ENCODE measurements at places on chromosomes 6 and 20.
A peak's percentile ranks its signal among the peaks of the same experiment; 100 is the strongest.

GRCh38 chr6:140671926-140672325, 1297.5 kb upstream of the CITED2 start:
- DNase-seq: no peak

DNA sequence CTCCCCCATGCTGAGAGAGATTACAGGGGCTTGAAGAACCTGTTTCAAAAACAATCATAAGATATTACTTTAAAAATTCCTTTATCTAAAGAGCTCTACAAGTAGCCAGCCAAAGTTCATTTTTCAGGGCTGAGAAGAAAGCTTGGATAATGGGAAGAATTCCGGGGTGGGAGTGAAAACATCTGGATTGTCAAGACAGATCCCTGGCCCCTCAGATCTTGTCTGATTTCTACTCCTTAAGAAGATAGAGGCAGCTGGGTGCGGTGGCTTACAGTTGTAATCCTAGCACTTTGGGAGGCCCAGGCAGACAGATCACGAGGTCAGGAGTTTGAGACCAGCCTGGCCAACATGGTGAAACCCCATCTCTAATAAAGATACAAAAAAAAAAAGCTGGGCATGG, 24.8 kb downstream of the TRMT6 start:
- DNase-seq: no peak

DNA sequence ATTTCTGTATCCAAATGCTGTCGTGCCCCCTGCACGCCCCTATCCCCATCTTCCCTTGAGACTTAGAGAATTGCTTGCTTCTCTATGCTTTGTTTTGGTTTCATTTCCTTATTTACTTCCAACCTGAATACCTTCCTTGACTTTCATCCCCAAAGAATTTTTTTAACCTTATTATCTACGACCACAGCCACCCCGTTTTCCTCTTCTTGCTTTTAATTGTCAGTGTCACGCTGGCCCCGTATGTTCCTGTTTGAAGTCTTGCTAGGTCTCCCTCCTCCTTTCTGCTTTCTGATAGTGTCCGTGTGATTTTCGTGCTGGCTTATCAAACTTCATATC, 40.1 kb downstream of the RNF217 start:
- DNase-seq: peak; percentile 7

GRCh38 chr6:43593938-43594337, 18.0 kb downstream of the POLH start:
- no peak for DNase-seq

GRCh38 chr6:81897793-81898192, 145.3 kb upstream of the TENT5A start:
- DNase-seq: no peak

DNA sequence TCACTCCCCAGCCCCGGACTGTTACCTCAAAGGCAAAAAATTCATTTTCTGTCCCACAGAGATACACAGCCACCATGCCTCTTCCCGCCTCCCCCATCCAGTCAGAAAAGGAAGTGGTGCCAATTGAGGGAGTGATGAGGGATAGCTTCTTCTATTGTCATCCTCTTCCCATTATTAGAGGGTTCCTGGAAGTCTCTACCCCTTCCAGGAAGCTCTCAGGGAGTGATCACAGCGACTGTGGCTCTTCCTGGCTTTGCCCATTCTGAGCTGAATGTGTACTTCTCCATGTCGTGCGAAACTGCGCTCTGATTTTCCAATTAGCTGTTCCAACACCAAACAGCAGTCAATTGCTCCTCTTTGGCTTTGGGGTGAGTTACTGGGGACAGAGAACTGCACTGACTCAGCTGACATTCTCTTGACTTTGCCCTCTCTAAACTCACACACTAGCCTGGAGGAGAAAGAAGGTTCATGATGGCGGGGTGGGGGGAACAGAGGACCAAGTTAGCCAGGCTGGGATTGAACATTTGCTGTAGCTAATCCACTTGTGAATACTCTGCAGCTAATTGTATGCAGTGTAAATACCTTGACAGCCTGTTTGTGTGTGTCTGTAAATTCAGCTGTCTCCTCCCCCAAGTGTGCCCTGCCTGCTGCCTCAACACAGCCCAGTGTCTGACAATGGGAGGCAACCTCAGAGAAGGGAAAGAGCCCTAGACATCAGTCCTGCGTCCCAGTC, 2.4 kb upstream of the MDGA1 start:
- no peak for DNase-seq

DNA sequence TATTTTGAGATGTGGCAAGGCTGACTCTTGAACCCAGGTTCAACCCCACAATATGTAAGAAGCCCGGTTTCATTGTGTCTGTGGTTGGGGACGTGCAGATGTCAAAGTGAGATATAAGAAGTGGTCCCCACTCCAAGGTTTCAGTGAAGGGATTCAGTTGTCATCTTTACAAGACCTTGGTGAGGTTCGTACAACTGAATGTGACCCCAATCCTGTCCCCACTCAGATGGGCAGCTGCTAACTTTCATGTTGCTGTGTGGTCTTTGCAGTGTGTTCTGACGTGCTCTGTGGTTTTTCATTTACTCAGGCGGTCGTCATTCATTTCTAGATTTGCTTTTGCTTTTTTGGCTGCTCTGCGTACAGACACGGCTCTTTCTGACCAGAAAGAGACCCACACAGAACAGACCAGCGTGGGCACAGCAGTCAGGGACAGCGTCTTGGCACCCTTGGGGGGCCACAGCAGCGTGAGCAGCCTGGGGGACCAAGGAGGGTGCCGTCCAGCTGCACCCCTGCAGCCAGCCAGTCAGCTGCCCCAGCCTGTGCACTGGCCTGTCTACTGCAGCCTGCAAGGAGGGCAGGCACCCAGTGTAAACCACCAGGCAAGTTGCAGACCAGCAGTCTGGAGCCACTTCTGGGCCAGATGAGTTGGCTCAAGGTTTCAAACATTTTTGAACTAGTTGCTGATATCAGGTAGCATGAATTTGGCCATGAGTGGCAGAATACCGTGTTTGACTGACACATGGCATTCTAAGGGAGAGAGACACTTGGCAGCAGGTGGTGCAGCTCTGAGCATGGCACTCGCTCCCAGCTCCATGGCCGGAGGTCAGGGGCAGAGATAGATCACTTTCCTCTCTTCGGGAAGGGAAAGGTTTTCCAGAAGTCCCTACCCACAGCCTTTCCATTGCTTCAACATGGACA, 49.4 kb upstream of the IRF4 start:
- DNase-seq: no peak

DNA sequence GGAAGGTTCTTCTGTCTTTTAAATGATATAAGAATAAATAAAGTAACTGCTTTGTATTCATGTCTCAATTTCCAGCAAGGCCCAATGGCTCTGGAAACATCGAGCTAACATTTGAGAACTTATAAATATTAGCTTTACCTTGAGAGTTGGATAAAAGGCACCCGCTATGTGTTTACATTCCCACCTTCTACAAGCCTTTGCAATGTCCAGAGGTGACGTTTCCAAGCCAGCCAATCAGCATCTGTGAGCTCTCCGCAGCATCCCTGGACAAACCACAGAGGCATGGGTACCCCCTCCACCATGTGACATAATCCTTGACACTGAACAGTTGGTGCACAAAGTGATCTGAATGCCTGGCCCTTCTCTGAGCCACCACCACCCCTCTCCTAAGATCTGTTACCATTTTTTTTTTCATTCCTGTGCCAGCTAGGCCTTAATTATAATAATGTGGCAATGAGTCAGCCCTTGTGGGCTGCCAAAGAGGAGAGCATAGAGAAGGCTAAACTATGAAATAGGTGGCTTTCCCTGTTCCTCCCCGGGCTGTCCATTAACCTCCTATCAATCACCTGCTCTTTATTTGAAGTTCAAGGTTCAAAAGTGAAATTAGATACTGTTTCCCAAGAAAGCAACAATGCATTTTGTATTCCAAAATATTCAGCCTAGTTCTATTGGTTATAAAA, 4.1 kb downstream of the CBLN4 start:
- no peak for DNase-seq

DNA sequence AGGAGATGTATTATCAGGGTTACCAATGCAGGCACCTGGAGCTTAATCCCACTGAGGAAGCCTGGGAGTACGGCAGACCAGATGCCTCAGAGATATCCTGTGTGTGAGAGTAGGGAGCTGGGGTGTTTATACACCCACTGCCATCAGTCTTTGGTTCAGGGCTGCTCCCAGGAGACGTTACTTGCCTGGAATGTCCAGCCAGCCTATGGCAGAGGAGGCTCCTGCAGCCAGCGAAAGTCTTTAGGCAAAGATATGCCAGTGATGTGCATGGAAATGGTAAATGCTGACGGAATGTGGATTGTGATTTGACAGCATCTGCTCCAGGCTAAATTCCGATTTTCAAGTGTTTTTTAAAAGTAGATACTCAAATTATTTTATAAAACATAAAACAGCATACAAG, 282.0 kb downstream of the BTBD3 start:
- DNase-seq: no peak

DNA sequence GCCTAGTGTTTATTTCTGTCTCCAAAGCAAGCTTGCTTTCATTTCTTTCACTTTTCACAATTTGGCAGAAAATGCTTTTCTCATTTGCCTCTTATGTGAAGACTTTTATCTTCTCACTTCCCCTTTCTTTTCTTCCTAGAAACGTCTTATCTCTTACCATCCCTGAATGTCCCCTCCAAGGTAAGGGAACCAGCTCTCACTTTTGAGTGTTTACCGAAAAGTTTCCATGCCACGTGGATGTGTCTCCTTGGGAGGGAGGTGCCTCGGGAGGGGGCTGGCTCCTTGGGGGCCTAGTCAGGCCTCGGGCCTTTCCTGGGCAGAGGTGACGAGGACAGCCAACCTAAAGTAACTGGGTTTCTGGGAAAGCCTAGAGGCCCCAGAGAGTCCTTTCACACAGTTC, 127.4 kb downstream of the CD24 start:
- no peak for DNase-seq

- DNase-seq: no peak
These were observed 15.0 kb upstream of the MARCKS start for GRCh38 chr6:113842165-113842564.

DNA sequence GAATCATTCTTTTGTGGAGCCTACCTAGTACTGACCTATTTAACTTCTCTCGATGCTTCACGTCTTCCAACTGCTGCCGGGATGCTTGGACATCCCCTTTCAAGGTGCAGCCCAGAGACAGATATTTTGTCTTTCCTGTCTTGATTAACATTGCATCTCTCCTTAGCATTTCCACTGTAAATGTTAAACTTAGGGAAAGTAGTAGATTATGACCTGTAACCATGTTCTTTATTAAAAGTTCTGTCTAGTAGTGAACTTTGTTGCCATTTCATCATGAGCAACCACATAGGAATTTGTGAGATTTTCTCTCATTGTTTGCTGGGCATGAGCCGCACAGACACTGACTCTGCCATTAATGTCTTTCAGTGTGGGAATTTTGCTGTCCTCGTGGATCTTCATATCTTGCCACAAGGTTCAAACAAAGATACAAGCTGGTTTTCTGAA, 117.9 kb downstream of the JAG1 start:
- no peak for DNase-seq

DNA sequence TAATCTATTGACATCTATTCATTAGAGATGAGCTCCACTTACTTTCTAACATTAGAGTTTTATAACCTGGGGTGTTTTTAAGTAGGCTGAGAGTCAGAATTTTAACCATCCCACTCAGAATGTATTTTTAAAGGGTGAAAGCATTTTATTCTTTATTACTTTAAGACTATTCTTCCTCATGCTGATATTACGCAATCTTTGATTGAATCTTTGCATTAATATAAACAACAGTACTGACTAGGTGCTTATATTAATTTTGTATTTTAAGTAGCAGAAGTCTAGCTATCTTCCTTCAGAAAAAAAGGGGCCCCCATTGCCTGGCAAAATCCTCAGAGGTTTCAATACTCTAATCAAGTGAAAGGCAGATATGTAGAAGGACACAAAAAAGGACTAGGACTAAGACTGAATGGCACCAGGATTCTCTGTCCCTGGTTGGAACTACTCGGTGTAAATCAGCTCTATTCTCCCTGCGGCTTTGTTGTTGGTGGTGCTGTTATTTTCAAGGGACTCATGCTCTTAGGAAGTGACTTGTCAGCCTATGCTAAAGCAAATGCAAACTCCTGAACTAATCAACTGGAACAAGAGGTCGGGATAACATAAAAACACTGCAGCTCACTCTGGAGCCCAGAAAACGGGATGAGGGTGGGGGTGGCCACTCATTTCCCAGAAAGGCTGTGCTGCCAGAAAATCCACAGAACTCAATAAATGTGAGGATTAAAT, 1324.4 kb downstream of the GRIK2 start:
- no peak for DNase-seq

GRCh38 chr6:28269492-28269891, 2.5 kb downstream of the ZSCAN26 start:
- DNase-seq: no peak

DNA sequence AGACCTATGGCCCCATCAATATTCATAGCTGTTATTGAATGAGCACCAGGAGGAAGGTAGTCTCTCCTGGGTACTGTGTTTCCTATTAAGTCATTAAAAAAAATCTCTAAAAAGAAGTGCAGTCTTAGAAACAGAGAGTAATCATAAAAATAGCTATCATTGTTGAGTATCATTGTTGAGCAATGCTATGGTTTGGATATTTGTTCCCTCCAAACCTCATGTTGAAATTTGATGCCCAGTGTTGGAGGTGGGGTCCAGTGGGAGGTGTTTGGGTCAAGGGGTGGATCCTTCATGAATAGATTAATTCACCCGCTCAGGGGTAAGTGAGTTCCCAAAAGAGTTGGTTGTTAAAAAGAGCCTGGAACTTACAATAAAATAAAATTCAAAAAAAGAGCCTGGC, 88.1 kb upstream of the IYD start:
- no peak for DNase-seq

DNA sequence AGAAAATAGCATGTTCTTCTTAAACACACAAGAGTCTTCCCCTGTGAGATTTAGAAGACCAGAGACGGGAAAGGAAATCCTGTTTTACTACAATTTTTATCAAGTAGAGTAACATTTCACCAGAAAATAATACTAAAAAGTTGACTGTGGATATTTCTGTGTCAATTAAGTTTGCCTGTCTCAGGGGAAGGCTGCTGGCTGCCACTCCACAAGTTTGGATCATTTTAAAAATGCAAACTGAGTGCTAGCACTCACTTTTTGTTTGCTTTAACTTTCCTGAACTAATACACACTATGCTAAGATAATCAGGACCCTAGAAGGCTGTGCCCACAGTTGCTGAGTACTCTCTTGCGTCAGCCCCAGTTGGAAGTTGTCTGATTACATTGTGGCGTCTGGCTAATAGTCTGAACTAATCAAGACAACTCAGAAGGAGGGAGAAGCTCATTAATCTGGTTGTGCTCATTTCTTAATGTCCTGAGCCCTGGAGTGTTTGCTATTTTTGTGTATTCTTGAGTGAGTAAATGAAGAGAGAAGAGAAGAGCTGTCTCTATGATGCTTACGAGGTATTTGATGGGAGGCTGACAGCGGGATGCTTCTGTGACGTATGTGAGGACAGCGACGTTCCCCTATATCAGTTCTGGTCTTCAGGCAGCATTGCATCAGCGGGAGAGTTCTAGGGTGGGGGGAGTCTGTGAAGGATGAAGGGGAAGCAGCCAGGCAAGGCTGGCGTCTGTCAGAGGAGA, 664.2 kb downstream of the QKI start:
- DNase-seq: no peak

- DNase-seq: no peak
These were observed 70.2 kb downstream of the EYA2 start for GRCh38 chr20:46964618-46965455.

Data from endothelial cell (in vitro differentiated cells).